CD8-positive, alpha-beta T cell (primary cell): ENCODE measurements at places on chromosomes 2 and 18.

- no peak for DNase-seq
These were observed 31.4 kb upstream of the IL18RAP start for GRCh38 chr2:102391565-102391964.

GRCh38 chr2:209496586-209496982 is 72.7 kb downstream of the MAP2 start:
- no peak for DNase-seq

- DNase-seq, result no peak
These were observed 569.9 kb downstream of the CPS1 start for GRCh38 chr2:211126256-211126655.

GRCh38 chr2:143505542-143505941 is 376.3 kb downstream of the ARHGAP15 start:
- no peak for DNase-seq

- DNase-seq, result no peak
These were observed 564.9 kb downstream of the CNTNAP5 start for GRCh38 chr2:124589971-124590370.

GRCh38 chr2:2101924-2102323 is 229.2 kb downstream of the MYT1L start:
- DNase-seq, result no peak

- peak; percentile 3 for DNase-seq
These were observed 12.7 kb upstream of the ARHGEF4 start for GRCh38 chr2:130823886-130824491.
